ENCODE measurements at places on chromosomes 2 and 18. TPM values are rescaled to one million over a fixed set of nuclear protein-coding genes. Genes with fewer than 3 reads are reported as not detected.

DNA sequence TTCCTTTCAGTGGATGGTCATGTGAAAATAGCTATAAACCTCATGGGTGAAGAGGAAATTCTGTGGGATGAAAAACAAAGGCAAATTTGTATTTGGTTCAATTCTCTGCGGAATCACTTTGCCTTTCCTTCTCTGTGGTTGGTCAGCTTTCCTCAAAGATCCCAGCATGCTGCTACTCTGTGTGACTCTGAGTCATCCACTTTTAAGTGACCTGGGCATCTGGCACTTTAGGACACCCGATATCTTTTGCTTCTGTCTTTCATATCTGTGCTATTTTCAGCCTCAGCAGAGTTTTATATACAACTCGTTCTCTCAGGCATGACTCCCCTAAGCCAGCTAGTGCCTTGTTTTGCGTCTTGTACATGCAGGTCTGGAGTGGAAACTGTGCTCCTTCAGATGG lies 217.0 kb upstream of the PIEZO2 start:
- peak; percentile 99 for DNase-seq

DNA sequence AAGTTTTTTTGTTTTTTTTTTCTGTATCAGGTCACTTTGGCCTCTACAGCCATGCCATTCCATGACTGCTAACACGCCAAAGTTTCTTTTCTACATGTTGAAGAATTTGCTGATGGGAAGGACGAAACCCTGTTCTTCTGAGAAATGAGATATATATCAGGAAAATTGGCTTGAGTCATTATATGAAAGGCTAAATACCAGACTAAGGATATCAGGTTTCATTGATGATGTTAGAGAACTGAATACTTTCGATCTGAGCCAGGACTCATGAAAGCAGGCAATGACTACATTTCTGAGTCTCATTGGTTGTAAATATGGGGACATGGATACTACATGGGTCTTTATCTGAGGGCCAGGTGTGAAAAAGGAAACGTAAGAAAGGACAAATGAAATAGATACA lies 181.4 kb downstream of the OSR1 start:
- DNase-seq = peak; percentile 55

DNA sequence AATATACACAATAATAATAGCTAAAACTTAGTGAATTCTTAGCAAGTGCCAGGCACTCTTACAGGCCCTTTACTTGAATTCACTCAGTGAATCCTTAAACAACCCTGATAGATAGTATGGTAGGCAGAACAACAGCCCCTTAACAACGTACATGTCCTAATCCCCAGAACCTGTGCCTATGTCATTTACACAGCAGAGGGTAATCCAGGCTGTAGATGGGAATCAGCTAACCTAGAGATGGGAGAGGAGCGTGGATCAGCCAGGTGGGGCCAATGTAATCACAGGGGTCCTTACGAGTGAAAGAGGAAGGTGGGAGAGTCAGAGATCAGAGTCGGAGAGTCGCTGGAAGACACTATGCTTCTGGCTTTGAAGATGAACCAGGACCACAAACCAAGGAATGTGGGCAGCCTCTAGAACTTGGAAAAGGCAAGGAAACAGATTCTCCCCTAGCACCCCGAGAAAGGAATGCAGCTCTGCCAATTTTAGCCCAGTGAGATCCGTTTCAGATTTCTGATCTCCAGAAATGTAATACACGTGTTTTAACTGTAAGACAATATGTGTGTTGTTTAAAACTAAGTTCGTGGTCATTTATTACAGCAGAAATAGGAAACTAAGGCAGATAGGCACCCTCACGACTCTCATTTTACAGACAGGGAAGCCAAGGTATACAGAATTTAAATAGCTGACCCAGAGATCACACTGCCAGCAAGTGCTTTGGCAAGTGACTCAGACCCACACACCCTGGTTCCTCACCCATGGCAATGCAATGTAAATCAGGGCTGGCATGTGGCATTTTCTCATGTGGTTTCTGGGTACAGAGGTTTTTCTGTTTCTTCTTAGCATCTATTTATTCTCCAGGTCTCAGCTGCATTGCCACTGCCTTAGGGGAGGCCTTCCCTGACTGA lies 68.9 kb downstream of the DOCK10 start:
- DNase-seq = peak; percentile 67

DNA sequence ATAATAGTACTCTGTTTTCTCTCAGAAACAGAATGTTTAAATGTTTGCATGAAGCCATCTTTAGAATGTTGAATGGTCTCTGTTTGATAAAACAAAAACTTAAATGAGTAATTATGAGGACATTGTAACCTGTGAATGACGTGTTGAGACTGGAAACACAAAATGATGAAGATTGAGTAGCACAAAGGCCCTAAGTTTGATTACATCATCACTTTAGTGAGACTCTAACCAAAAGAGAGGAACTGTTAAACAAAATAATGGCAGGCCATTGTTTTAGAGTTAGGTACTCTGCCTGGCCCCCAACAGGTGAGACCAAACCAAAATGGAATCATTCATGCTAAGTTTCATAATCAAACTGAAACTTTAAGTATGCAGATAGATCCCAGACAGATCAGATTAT lies 1561.7 kb upstream of the SLC39A10 start:
- no peak for DNase-seq

DNA sequence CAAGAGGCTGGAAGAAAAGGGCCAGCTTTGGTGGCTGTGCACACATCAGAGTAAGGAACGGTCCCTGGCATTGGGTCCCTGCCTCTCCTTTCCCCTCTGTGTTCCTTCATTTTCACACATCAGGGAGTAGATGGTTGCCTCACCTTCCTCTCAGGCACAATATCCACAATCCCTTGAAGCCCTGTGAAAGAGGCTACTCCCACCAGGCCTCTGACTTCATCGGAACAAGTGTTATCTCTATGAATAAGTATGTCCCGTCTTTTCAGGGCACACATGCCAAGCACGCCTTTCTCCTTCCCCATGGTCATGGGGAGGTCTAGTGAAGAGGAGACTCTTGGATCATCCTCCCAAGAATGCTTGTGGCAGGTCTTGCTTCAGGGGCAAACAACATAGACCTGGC lies 61.2 kb upstream of the LMAN1 start:
- no peak for DNase-seq

The NYAP2 gene
- not detected for total RNA-seq
